Right ventricle myocardium superior (tissue), 1 donor: ENCODE measurements at places on chromosomes 3 and 15. TPM values are rescaled to one million over a fixed set of nuclear protein-coding genes. Genes with fewer than 3 reads are reported as not detected.

DNA sequence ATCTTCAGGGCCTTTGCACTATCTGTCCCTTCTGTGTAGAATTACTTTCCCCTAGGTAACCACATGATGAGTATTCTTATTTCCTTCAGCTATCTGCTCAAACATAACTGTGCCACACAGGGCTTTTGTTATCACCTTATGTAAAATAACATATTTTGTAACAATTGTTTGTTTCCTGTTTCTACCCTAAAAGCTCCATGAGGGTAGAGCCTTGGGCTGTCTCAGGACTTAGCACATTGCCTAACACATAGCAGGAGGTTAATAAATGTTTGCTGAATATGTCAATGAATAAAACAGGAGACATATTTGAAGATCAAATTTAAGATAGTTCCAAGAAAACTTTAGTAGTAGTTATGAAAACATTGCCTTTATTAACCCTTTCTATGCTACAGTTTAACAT is 14.7 kb downstream of the VGLL3 start:
- no peak for DNase-seq

CILP gene
- total RNA-seq: 3.5 TPM

DNA sequence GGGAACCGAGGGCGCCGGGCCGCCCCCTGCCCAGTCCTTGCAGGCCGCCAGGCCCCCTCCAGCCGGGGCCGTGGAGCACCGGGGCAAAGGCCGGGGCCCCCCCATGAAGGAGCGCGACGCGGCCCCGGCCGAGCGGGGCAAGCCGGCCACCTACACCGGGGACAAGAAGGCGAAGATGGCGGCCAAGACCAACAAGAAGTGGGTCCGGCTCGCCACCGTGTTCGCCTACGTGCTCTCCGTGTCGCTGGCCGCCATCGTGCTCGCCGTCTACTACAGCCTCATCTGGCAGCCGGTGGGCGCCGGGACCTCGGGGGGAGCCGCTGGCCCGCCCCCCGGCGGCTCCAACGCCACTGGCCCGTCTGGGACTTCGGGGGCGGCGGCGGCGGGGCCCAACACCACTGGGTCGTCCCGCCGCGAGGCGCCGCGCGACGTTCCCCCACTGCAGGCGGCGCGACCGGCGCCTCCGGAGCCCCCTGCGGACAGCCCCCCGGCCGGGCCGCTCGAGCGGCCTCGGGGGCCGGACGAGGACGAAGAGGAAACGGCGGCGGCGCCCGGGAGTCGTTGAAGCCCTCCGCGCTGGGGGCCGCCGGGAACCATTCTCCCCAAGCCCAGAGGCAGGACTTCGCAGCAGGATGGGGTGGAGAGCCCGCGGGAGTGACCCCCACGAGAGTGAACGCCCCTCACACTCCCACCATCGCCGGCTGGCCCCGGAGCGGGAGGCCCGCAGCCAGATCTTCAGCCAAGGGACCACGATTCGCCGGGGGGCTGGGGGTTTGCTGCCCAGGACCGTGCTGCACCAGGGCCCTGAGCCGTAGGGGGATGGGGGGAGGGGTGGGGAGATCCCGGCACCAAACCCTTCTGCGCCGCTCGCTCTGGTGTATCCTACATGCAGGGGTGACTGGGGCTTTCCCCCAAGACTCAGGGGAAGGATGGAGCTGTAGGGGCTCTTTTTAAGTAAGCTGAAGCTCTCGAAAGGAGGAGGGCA is 753 bp downstream of the INAFM2 start:
- DNase-seq: peak; percentile 68

DNA sequence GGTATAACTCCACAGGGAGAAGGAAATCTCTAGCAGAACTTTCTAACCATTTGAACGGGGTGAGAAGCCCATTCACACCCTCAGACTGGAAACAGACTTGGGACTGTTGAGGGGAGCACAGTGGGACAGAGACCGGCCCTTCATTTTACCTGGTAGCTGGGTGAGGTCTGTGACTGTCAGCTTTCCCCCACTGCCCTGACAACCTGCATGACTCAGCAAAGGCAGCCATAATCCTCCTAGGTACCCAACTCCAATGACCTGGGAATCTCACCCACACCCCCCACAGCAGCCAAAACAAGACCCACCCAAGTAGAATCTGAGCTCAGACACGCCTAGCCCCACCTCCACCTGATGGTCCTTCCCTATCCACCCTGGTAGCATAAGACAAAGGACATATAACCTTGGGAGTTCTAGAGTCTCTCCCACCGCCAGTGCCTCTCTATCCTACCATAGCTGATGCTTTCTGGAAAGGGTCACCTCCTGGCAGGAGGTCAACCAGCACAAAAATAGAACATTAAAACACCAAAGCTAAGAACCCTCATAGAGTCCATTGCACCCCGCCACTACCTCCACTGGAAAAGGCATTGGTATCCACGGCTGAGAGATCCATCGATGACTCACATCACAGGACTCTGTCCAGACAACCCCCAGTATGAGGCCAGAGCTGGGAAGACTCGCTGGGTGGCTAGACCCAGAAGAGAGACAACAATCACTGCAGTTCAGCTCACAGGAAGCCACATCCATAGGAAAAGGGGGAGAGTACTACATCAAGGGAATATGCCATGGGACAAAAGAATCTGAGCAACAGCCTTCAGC is 28.0 kb downstream of the SENP7 start:
- no peak for DNase-seq

- DNase-seq: no peak
Measured at GRCh38 chr15:54519577-54519976, 541.3 kb downstream of the UNC13C start.

GRCh38 chr15:101550124-101550523 is 60.6 kb upstream of the PCSK6 start:
- no peak for DNase-seq

- no peak for DNase-seq
Measured at GRCh38 chr3:129404610-129405009, 23.8 kb downstream of the EFCAB12 start.

GRCh38 chr15:92687195-92687602 is 31.6 kb upstream of the FAM174B start:
- DNase-seq: no peak
